Cardiac muscle cell (in vitro differentiated cells and primary cell): ENCODE measurements at places on chromosomes 11 and 22. TPM values are rescaled to one million over a fixed set of nuclear protein-coding genes. Genes with fewer than 3 reads are reported as not detected.

Gene SYT13
- 1.6 and 1.9 TPM in 2 replicates for total RNA-seq

Gene CCDC179
- total RNA-seq = not detected in 2 replicates

DNA sequence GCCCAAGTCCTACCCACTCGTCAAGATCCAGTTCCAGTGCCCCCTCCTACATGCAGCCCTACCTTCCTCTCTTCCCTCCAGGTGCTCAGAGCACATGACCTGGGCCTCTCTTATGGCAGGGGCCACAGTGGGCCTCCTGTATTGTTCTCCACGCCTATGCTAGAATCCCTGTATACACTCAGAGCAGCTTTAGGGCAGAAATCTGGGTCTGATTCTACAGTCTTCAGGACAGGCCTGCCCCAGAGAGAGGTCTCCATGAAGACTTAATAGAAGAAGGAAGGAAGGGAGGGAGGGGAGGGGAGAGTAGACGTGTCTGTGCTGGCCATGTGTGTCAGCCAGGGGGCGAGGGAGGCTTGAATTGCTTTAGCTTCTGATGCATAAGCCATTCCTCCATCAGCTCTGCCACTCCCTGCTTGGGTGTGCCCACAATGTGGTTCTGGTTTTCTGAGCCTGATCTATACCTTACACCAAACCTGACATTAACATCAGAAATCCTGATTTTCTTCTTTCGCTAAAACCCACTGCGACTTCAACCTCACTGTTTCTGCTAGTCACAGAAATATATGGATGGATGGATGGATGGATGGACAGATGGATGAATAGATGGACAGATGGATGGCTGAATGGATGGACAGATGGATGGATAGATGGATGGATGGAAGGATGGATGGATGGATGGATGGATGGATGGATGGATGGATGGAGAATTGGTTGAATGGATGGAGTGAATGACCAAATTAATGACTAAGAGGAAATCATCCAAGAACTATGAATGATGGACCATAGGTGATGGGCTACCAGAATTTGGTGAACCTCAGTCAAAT, 56.6 kb upstream of the PRDM11 start:
- DNase-seq = peak; percentile 72

DNA sequence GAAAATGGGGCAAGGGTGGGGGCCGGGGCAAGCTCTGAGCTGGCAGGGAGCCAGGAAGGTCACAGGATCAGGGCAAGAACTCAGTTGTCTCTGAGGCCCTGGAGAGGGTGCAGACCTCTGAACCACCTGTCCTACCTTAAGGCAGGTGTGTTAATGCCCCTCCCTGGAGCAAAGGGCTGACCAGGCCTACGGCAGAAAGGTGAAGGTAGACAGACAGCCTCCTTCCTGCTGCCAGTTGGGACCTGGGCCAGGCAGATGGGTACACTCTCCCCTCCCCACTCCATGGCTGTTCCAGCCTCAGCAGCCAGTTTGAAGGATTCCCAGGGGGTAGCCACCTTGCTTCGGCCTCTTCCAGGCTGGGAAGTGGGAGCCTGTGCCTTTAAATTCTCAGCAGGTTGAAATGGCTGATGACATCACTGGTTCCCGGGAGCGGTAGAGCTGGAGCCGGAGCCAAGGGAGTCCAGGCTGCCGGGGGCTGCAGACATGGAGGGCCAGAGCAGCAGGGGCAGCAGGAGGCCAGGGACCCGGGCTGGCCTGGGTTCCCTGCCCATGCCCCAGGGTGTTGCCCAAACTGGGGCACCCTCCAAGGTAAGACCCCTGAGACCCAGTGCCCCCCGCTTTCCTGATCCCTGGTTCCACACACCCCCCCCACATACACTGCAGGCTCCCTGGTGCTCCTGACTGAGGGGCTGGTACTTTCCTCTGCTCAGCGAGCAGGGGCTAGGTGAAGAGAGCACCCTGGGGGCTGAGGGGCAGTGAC, at the start of gene INPP5J:
Gene INPP5J, plus strand, starts transcription at position 435 of the 760 bp plus-strand sequence. Its CDS starts 49 bp downstream, at position 484.
- peak; percentile 84 for DNase-seq

- DNase-seq = peak; percentile 83
Observed at GRCh38 chr22:36409911-36410756, 22.4 kb upstream of the MYH9 start.

Gene SHANK2
- total RNA-seq = 0.07 and 0.83 TPM in 2 replicates

GRCh38 chr11:10625982-10626311, 57.5 kb upstream of the LYVE1 start:
- no peak for DNase-seq
